Pulmonary artery endothelial cell (primary cell): ENCODE measurements at places on chromosomes 16 and 17. TPM values are rescaled to one million over a fixed set of nuclear protein-coding genes. Genes with fewer than 3 reads are reported as not detected.

DNA sequence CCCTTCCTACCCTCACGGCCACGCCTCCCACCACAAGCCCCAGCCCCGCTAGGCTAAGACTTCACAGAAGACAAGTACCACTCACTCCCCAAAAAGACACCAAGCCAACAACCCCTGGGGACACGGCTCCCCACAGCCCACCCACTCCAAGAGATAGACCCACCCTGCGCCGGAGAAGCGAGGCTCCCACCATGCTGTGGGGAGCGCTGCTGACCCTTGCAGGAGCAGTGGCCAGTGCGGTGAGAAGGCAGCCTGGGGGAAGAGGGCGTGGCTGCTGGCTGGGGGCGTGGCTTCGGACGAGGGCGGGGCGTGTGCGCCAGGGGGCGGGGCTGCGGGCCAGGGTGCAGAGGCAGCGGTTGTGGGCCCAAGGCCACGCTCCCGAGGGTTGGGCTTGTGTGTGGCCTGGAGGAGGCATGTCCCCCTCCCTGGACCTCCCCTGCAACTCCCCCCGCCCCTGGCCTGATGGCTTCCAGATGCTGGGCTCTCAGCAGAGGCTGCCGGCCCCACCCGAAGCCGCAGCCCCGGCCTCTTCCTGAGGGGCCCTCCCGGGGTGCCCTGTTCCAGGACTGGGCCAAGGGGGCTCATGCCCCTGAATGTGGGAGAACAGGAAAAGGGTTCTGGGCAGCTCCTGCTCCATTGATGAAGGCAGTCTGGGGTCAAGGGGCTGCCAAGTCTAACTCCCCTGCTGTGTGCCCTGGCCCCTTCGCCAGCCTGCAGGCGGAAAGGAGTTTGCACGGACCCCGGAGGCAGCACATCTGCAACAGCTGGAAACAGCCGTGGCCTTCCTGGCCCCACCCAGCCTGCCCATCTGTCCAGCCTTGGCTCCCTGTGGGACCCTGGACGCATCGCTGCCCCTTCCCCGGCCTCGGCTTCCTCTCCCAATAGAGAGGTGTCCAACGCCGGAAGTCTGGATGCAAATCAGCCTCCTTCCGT, 9.1 kb downstream of the TFAP4 start:
- DNase-seq, result no peak

DNA sequence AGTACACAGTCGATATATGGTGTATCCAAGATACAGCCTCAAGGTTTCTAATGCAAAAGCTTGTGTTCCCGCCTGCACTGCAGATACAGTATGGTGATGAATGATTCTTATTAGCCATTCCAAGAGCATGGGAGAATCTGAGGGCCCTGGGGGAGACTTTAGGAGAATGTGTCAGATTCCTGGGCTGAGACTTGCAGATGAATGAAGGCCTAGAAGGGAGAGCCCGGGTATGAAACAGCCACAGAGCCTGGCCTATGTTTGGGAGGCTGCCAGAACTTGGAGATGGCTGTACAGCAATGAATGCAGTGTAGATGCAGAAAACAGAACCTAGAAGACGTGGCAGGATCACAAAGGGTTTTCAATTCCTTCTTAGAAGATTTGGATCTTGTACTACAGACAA, 510.7 kb downstream of the HAPSTR1 start:
- DNase-seq, result no peak

DNA sequence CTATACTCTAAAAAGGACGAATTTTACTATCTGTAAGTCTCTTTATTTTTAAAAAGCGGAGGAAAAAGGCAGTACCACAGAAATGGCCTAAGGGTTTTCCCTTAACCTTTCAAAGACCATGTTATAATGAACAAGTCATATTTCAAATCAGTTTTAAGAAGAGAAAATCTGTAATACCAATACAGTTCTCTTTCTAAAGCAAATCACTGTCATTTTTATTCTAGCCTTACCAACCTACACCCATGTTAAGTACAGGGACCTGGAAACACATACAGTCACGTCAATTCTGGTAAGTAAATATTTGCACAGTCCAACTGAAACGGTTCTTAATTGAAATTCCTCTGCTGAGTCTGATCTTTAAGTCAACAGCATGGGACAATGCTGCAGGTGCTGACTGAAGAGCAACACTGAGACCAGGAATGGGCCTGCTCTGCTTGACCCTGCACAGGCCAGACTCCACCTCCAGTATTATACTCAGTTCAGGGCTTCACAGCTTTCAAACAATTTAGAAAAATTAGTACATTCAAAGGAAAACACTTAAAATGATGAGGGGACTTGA, 20.2 kb downstream of the MBTPS1 start:
- no peak for DNase-seq

Gene OR4D1
- total RNA-seq, result not detected in 2 replicates

Gene ST6GALNAC2
- 0.66 and 1.7 TPM in 2 replicates for total RNA-seq
